ENCODE measurements at places on chromosomes 7 and 10.

DNA sequence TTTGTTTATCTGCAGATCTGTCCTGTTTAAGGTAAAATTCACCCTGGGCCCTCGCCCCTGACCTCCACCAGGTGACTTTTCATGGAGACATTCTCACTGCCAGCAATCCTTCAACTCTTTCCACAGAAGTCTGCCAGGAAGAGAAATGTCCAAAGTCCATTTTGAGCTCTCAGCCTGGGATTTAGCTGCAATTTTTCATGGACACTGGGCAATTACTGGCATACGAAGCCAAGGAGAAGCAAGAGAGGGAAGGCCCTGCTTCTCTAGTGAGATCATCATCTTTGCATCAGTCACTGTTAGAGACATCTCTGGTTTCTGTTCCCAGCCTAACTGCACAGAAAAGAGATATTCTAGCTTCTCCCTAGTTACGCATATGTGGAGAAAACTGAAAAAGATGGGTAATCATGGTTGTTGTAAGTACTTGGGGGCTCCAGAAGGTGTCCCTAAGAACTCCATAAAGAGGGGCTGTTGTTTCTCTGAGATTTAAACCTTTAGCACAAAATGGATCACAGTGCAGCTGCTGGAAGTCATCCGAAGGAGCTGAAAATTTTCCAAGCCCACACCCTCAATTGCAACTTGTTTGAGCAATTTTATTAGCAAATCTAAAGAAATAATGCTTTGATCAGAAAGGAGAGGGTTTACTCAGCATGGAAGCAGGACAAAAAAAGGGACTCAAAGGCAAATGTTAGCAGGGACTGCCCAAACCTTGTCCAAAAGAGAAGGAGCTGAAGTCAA, 168.9 kb downstream of the SNX10 start:
- no peaks in the 10 kb centered on the region for H3K4me1 ChIP-seq
- no peaks in the 10 kb centered on the region for H3K36me3 ChIP-seq
- H3K4me3 ChIP-seq, result no peak overlapping the region
- no peak for DNase-seq
- H3K27ac ChIP-seq, result no peak overlapping the region

DNA sequence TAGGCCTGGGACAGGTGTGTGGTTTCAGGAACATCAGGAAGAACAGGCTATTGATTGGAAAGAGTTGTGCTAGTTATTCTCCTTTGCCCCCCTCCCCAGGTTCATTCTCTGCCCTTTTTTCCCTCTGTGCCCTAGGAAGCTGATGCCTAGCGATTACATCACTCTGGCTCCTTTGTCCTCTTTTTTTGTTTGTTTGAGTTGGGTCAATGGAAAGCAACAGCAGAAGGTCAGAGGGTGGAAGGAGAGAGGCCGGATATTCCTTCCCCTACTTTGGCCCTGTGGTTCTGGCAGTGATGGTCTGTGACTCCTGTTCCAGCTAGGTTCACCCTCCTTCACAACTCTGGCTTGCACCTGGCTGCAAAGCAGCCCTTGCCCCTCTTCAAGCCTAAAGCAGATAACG, 18.9 kb downstream of the LOXL4 start:
- H3K36me3 ChIP-seq, result peaks cover 4% of the 10 kb centered on the region
- no peak overlapping the region for H3K4me3 ChIP-seq
- H3K27me3 ChIP-seq, result no peaks in the 10 kb centered on the region
- no peak for DNase-seq
- no peaks in the 10 kb centered on the region for H3K4me1 ChIP-seq
- H3K27ac ChIP-seq, result no peak overlapping the region

GRCh38 chr7:90726623-90727022, 130.5 kb downstream of the CDK14 start:
- no peak for DNase-seq
- H3K4me1 ChIP-seq, result peaks cover 18% of the 10 kb centered on the region
- H3K27ac ChIP-seq, result no peak overlapping the region
- H3K4me3 ChIP-seq, result no peak overlapping the region
- H3K36me3 ChIP-seq, result no peaks in the 10 kb centered on the region

DNA sequence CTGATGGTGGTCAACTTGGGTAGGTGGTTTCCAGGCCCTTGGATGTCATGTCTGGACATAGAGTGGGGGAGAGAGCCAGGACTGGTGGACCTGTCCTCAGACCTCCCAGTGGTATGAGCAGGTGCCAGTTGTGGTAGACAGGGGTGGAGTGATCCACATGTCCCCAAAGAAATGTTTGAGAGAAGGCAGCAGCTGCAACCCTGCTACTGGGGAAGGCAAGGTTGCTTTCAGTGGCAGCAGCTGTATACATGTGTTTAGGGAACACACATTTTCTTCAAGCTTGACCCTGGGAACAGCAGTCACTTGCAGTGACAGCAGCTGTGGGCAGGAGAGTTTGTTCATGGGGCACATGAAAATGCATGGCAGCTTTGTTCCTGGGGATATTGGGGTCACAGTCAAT, 882.6 kb upstream of the C7orf33 start:
- 0 out of 2 replicates have a peak, but pooled peaks cover 4% of the 10 kb centered on the region for H3K36me3 ChIP-seq
- no peak for DNase-seq
- H3K27ac ChIP-seq, result no peak overlapping the region
- H3K27me3 ChIP-seq, result no peaks in the 10 kb centered on the region
- no peaks in the 10 kb centered on the region for H3K4me1 ChIP-seq

DNA sequence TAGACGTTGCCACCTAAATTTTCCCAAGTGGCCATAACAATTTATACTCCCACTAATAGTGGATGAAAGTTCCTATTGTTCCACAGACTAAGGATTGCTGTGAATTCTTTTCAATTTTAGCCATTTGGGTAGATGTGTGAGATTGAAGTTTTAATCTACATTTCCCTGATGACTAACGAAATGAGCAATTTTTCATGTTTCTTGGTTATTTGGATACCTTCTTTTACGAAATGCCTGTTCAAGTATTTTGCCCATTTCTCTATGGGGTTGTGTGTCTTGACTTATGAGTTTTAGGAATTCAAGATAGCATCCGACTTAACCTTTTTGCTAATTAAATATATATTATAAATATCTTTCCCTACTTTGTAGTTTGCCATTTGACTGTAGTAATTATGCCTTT, 16.4 kb upstream of the PRKG1 start:
- peaks cover 5% of the 10 kb centered on the region for H3K36me3 ChIP-seq
- H3K4me3 ChIP-seq, result no peak overlapping the region
- H3K4me1 ChIP-seq, result no peaks in the 10 kb centered on the region
- no peak for DNase-seq
- H3K27ac ChIP-seq, result no peak overlapping the region

GRCh38 chr10:58791137-58791536, 278.5 kb downstream of the BICC1 start:
- H3K27ac ChIP-seq, result no peak overlapping the region
- H3K27me3 ChIP-seq, result no peaks in the 10 kb centered on the region
- DNase-seq, result no peak
- H3K4me3 ChIP-seq, result no peak overlapping the region

GRCh38 chr7:142548978-142549377, 200.3 kb upstream of the PRSS1 start:
- no peak for DNase-seq
- H3K36me3 ChIP-seq, result no peaks in the 10 kb centered on the region
- H3K4me1 ChIP-seq, result no peaks in the 10 kb centered on the region
- H3K27ac ChIP-seq, result no peak overlapping the region

- H3K36me3 ChIP-seq, result no peaks in the 10 kb centered on the region
- H3K27me3 ChIP-seq, result no peaks in the 10 kb centered on the region
- no peak for DNase-seq
- H3K4me3 ChIP-seq, result no peak overlapping the region
- no peaks in the 10 kb centered on the region for H3K4me1 ChIP-seq
Observed at GRCh38 chr7:46710927-46711326, 789.9 kb upstream of the IGFBP3 start.

DNA sequence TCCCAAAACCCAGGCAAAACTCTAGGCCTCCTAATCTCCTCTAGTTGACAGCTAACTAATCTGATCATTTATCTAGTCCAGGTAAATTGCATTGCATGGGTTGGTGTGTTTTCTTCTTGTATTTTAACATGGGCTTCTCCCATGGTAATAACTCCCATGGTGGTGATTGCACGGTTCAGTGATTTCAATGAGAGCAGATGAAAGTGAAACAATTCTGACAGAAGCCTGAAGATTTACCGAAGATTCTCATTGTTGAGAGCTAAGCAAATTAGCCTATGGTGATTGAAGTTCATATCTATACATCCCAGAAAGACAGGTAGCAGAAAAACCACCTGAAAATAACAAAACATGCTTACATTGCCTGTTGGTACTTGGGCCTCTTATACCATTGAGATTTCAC, 26.6 kb upstream of the LIPN start:
- DNase-seq, result no peak
- no peaks in the 10 kb centered on the region for H3K27me3 ChIP-seq
- no peaks in the 10 kb centered on the region for H3K36me3 ChIP-seq
- no peak overlapping the region for H3K27ac ChIP-seq
- H3K4me1 ChIP-seq, result peaks cover 6% of the 10 kb centered on the region

GRCh38 chr7:95658676-95659075, 62.4 kb upstream of the PDK4 start:
- no peaks in the 10 kb centered on the region for H3K36me3 ChIP-seq
- H3K27ac ChIP-seq, result no peak overlapping the region
- H3K4me3 ChIP-seq, result no peak overlapping the region
- H3K27me3 ChIP-seq, result no peaks in the 10 kb centered on the region

- H3K4me3 ChIP-seq, result no peak overlapping the region
- peaks cover 16% of the 10 kb centered on the region for H3K4me1 ChIP-seq
- no peak overlapping the region for H3K27ac ChIP-seq
- H3K27me3 ChIP-seq, result no peaks in the 10 kb centered on the region
- no peaks in the 10 kb centered on the region for H3K36me3 ChIP-seq
Observed at GRCh38 chr10:104077663-104078151, 8.0 kb downstream of the COL17A1 start.

GRCh38 chr10:132878730-132879407, 63.5 kb downstream of the CFAP46 start:
- H3K27me3 ChIP-seq, result no peaks in the 10 kb centered on the region
- no peaks in the 10 kb centered on the region for H3K4me1 ChIP-seq
- peak; percentile 62 for DNase-seq
- no peak overlapping the region for H3K4me3 ChIP-seq

GRCh38 chr10:89887406-89887805, 186.0 kb downstream of the KIF20B start:
- DNase-seq, result no peak
- no peaks in the 10 kb centered on the region for H3K36me3 ChIP-seq
- H3K27me3 ChIP-seq, result no peaks in the 10 kb centered on the region
- peaks cover 16% of the 10 kb centered on the region for H3K4me1 ChIP-seq

DNA sequence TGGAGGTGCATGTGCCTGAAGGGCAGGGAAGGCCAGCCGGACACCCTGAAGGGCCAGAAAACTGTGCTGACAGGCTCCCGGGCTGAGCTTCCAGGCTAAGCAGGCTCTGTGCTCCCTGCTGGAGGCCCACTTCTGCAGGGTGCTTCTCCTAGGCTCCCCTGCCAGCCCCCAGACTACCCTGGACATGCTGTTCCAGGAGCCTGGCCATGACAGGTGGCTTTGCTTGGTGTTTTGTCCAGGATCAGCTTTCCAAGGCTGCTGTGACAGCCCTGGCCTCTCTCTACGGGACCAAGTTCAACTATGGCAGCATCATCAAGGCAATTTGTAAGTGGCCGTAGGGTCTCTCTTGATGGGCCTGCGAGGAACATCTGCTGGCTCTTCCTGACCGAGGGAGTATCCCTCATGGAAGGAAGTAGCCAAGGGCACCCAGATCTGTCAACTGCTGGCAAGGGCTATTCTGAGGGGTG, 5.3 kb downstream of the CPA1 start:
- no peak for DNase-seq
- no peaks in the 10 kb centered on the region for H3K27me3 ChIP-seq
- H3K27ac ChIP-seq, result no peak overlapping the region
- no peaks in the 10 kb centered on the region for H3K4me1 ChIP-seq
- no peaks in the 10 kb centered on the region for H3K36me3 ChIP-seq

GRCh38 chr7:100415448-100415847, 13.1 kb downstream of the ZCWPW1 start:
- no peaks in the 10 kb centered on the region for H3K36me3 ChIP-seq
- no peak overlapping the region for H3K27ac ChIP-seq
- no peak overlapping the region for H3K4me3 ChIP-seq
- no peaks in the 10 kb centered on the region for H3K4me1 ChIP-seq

DNA sequence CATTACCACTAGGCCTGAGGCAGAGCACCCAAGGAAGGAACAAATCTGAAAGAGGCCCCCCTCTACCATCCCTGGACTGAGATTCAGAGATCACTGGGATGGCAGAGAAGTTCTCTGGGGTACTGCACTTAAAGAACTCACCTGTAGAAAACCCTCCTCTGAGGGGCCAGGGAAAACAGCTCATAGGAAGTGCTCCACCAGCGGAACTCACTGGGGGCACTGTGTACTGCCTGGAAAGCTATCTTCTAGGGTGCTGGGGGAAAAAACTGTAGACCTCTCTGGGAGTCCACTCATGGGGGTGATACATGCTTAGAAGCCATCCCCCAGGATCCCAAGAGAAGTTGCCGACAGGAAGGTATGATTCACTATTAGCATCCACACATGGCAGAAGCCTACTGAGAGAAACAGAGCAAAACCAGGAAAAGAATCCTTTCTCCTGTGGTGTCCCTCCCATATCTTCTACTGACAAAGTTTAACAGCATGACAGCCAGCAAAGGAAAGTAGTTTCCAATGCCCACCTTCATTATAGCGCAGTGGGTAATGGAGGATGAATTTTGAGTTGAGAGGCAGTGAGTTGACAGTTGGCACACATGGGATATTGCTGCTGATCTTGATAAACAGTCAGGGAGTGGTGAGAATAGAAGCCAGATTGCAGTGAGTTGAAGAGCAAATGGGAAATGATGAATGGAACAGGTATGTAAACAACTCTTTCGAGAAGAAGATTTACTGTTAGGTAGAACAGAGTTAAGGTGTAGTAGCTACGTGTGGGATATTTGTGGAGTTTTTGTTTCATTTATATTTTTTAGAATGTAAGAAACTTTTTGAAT, 20.9 kb downstream of the ANKIB1 start:
- no peak overlapping the region for H3K27ac ChIP-seq
- no peaks in the 10 kb centered on the region for H3K27me3 ChIP-seq
- no peaks in the 10 kb centered on the region for H3K36me3 ChIP-seq
- H3K4me1 ChIP-seq, result 0 out of 2 replicates have a peak, but pooled peaks cover 3% of the 10 kb centered on the region
- DNase-seq, result peak; percentile 39
- H3K4me3 ChIP-seq, result no peak overlapping the region

DNA sequence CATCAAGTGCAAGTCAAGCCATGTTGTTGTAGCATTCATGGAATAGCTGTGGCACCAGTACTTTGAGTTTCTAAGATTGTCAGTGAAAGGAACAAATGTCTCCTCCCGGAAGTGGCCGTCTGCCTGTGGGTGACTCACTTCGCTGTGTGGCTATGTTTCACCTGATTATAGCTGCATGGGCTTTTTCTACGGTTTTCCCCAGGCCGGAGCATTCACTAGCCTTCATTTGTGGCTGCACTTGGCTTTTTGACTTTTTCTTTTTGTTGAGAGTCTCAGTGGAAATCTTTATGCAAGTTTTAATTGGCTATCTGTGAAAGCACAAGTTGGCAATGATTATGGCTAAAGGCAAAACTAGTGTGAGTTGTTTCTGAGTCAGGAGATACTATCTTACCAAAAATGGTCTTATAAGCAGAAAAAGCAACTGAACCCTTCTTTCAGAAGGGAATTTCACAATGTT, 35.0 kb downstream of the SRI start:
- H3K4me3 ChIP-seq, result no peak overlapping the region
- no peaks in the 10 kb centered on the region for H3K36me3 ChIP-seq
- DNase-seq, result no peak
- H3K4me1 ChIP-seq, result peaks cover 11% of the 10 kb centered on the region
- no peak overlapping the region for H3K27ac ChIP-seq
- H3K27me3 ChIP-seq, result no peaks in the 10 kb centered on the region
